ENCODE measurements at places on chromosomes 4 and X.

GRCh38 chrX:115940348-115940747, 230.2 kb upstream of the AGTR2 start:
- DNase-seq = no peak

- DNase-seq = no peak
These were observed 78.8 kb downstream of the COQ2 start for GRCh38 chr4:83205760-83206159.

DNA sequence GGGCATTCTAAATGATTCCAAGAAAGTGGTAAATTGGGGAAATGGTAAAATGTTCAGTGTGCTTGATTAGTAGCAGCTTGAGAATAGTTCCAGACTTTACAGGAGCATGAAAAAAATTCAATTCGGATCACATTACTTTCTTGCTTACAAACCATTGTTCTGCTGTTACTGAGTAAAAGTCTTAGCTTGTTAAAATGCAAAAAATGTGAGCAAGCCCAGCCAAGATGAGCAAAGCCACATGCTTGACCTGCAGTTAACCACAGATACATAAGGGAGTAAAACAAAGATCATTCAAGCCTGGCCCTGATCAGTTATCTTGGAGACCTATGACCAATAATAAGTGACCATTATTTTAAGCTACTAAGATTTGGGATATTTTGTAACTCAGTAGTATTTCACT, 562.9 kb upstream of the MAGEB2 start:
- no peak for DNase-seq

GRCh38 chrX:66167431-66167830, 3.4 kb downstream of the HEPH start:
- no peak for DNase-seq

- peak; percentile 78 for DNase-seq
These were observed 52.4 kb upstream of the TRIM2 start for GRCh38 chr4:153151535-153152455.

- DNase-seq = no peak
These were observed 133.6 kb upstream of the FAM9C start for GRCh38 chrX:13177921-13178566.

DNA sequence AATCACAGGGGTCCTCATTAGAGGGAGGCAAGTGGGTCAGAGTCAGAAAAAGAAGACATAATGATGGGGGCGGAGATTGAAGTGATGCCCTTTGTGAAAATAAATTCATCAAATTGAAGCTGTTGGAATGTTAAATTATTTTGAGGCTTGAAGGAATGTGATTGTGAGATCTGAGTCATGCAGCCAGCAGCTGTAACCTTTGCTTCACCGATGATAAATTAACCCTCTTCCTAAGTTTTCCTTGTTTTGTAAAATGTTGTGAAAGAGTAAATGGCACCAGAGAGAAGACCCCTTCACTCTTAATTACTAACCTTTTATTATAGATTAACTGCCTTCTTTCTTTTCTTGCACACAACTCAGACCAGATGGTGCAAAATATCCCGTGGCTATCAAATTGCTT, 47.7 kb upstream of the FAM9A start:
- DNase-seq = no peak
